ENCODE measurements at places on chromosomes 12 and 14.
A peak's percentile ranks its signal among the peaks of the same experiment; 100 is the strongest.

GRCh38 chr14:89775151-89775550, 179.4 kb downstream of the EFCAB11 start:
- no peak for DNase-seq

DNA sequence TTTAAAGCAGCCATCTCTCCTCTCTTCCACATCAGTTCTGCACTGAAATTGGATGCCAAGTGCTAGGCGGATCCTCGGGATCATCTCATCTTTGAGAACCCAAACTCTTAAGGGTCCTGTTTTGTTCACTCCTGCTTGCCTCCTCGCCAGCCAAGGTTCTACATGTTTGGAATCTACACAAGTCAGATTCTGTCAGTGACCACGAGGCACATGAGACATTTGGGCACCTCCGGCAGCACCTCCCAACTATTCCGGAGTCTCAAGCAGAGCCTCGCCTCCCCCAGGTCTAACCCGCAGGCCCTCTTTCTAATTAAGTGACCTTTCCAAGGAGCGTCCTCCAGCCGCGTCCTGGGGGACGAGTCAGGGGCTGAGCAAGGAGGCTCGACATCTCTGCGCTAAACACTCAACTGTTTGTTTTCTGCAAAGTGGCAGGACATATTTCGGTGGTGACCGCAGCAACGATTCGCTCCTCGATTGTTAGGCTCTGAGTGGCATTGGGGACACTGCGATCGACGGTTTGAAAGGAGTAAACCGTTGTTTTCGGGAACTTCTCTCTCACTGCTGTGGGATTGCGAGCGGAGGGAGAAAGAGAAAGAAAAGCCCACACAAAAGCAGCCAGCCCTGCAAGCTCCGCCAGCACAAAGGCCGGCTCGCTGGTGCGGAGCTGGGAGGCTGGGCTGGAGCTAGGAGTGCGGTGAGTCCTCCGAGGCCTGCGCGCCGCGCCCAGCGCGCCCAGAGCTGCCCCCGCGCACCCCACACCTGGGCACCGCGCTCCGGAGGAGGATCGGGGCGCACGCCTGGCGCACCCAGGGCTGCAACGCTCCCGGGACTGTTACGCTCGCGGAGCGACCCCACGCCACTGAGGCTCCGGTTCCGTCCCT, 640 bp downstream of the ARMH4 start:
- no peak for DNase-seq

GRCh38 chr12:34306133-34306830, 284.0 kb downstream of the ALG10 start:
- DNase-seq = no peak

DNA sequence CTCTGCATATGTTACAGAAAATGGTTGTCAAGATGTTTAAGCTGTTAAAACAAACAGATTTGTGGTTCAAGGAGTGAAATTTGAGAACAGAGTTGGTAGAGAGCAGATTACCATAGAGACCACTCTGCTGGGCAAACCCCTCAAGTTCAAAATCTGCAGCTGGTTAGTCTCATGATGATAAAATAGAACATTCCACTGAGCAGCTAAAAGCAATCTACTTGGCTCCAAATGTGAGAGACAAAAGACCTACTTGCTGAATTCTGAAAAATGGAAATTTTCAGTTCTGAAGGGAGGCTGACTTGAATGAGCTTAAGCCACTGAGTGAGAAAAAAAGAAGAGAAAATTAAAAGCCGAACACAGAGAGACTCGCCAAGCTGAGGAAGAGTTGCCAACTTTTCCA, 519.3 kb downstream of the NOVA1 start:
- DNase-seq = no peak

GRCh38 chr14:77580477-77580876, 36.0 kb downstream of the SPTLC2 start:
- DNase-seq = no peak

- DNase-seq = no peak
These were observed 2.6 kb upstream of the TRMT61A start for GRCh38 chr14:103526247-103526913.

DNA sequence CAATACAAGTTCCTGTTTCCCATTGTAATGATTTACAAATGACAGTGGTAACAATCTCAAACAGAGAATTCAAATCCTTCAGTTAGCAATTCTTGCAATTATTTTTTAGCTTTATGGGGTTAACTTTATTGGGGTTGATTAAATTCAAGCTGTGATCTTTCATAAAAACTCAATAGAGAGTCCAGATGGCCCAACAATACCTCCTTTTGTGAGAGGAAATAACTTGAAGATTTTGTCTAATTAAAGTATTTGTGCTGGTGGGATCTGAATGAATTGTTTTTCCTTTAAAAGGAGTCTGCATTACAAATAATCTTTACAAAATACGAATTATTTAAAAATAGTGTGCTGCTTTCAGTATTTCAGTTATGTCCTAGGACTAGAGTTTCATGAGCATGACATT, 4.4 kb upstream of the ARHGAP5 start:
- no peak for DNase-seq

DNA sequence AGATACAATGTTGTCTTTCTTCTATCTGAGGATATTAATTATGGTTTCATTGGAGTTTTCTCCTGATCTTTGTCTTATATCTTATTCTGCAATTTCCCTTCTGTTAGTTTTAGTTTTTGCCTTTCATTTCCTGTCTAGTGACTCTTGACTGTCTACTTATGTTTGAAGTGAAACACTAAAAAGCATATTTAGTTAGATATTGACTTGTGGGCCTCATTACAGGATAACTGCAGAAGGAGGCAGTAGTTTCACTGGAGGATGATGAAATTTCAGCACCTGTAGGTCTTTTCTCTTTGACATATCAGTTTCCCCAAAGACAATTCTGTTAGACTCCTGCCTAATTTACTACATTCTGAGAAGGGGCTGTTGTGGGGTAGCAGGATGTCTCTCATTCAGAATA, 97.5 kb upstream of the NEDD1 start:
- no peak for DNase-seq

- DNase-seq = no peak
These were observed 82.8 kb downstream of the BTG1 start for GRCh38 chr12:92062539-92063493.

- no peak for DNase-seq
These were observed 7.3 kb downstream of the KRT83 start for GRCh38 chr12:52313926-52314325.

DNA sequence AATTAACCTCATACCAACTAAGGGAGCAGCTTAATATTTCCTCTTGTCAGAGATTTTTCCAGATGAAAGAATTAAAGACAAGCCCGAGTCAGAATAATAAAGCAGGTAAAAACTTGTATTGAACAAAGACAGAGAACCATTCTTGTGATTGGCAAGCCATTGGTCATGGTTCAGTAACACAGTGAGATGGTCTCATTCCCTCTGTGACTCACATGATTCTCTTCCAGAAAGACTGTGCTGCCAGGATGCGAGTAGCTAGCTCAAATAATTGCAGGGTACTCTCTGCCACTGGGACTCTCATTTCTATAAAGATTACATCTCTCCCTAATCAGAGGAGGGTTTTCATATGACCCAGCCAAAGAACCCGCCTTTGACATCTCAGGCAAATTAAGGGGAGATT, 179.4 kb downstream of the PHLDA1 start:
- DNase-seq = no peak

GRCh38 chr14:47596232-47596631, 79.2 kb downstream of the MDGA2 start:
- no peak for DNase-seq

GRCh38 chr14:65290830-65291229, 121.7 kb upstream of the FUT8 start:
- peak; percentile 83 for DNase-seq

- no peak for DNase-seq
These were observed 258.7 kb downstream of the FLRT2 start for GRCh38 chr14:85788470-85789233.

DNA sequence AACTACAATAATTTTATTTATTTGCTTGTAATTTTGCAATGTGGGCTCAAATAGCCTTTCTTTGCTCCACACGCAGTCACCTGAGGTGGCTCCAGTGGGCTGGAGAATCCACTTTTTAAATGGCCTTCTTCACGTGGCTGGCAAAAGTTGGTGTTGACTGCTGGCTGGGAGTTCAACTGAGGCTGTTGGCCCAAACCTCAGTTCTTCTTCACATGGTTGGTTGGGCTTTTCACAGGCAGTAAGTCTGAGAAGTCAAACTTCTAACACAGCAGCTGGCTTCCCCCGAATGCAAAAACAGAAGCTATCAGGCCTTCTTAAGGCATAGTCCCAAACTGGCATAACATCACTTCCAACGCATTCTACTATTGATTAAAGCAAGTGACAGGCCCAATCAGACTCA, 2.1 kb upstream of the OXA1L start:
- DNase-seq = no peak
